Kidney (tissue), 22 donors: ENCODE measurements at places on chromosomes 1 and 21.

DNA sequence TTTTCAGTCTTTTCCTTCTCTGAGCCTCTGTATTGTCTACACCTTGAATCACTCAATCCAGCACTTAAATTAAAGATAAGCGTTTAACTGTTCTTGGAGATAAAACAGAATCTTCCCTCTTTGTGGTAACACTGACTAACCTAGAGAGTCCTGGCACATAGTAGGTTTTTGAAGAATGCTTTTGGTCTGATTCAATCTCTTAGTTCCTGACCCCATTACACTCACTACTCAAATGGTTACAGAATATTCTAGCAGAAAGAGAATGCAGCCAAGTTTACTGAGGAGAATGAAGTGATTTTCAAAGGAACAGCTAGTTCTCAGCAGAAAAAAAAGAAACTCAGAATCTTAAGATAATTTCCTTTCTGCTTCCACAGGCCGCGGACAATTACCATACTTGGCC is 309.2 kb upstream of the PRMT6 start:
- no peak for DNase-seq

GRCh38 chr1:213953806-213954205 is 34.0 kb upstream of the PROX1 start:
- no peak for DNase-seq

- DNase-seq, result no peak
Observed at GRCh38 chr1:117665556-117666270, 59.9 kb downstream of the TENT5C start.

DNA sequence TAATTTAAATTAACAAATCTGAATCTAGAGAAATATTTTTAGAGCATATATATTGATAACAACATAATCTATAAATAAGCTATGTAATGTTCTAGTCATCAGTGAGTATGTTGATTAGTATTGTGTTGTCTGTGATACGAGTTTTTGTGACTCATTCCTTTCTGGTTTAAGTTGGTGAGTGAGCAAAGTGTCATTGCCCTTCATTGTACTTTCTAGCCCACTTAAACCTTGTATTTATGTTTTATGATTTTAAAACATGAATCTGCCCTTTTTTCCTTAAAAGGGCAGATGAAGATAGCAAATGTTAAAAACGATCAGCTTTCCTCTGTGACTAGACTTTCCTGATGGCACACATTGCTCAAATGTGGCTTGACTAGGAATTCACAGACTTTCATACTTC is 38.5 kb downstream of the MACO1 start:
- DNase-seq, result no peak

DNA sequence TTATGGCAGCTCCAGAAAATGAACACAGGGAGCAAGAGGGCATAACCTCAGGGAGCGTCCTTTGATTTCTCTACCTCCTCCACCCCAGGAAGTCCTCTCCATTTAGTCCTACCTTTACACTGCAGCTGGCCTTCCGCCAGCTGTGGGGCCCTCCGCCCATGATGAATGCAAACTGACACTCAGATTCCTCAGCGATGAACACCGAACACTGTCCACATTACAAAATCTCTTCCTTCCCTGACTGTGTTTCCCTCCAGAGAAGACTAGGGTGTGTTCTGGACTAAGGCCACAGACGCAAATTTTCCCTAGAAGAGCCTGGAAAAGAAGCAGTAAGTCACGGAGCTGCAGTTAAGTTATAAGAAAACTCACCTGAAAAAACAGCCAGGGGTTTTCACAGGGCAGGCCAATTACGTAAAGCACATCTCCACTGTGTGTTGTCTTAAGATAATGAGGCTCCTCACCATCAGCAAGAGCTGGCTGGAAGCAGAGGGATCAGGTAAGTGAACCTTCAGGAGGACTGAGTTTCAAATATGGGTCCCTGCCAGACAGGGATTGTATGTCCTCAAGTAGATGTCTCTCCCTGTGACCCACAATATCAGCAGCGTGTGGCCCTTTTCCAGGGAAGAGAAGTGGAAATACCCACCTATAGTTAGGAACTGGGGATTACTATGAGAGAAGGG is 46.3 kb upstream of the ATP1B1 start:
- DNase-seq, result no peak

- DNase-seq, result no peak
Observed at GRCh38 chr1:193318347-193318746, 131.9 kb upstream of the B3GALT2 start.

DNA sequence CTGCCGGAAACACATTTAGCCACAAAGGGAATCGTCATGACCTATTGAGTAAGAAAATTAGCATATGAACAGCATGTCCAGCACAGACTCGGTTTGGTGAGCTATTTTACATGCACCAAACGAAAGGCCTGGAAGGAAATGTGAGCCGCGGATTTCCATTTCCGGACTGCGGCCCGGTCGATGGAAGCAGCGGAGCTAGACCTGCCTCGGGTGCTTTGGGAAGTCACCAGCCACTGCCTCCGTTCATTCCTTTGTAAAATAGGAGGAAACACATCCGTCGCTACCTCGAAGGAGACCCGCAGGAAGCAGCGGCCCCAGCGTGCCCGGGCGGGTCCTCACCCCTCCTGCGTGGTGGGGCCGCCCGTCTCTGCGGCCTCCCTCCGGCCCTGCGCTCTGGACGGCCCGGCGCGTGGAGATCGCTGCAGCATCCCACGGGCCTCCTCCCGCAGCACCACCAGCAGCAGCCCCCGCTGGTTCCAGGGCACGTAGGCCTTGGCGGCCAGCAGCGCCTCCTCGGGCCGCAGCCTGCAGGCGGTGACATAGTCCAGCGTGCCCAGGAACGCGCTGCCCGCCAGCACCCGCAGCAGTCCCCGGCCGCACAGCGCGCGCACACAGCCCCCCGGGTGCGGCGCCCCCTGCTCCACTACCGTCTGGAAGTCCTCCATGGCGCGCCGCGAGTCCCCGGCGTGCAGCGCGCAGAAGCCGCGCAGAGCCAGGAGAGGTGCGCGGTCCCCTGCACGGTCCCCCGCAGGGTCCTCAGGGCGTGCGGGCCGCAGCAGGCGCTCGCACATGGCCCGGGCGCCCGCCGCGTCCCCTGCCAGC is 12.1 kb downstream of the TTC34 start:
- DNase-seq, result peak; percentile 57

GRCh38 chr1:2093055-2093454 is 42.8 kb downstream of the PRKCZ start:
- no peak for DNase-seq

- DNase-seq, result no peak
Observed at GRCh38 chr1:162412002-162412401, at the start of gene SH2D1B. Gene SH2D1B (minus strand): TSS chr1:162412136. CDS start chr1:162412016, 120 bp downstream.
